ENCODE measurements at places on chromosomes 3 and 15.

DNA sequence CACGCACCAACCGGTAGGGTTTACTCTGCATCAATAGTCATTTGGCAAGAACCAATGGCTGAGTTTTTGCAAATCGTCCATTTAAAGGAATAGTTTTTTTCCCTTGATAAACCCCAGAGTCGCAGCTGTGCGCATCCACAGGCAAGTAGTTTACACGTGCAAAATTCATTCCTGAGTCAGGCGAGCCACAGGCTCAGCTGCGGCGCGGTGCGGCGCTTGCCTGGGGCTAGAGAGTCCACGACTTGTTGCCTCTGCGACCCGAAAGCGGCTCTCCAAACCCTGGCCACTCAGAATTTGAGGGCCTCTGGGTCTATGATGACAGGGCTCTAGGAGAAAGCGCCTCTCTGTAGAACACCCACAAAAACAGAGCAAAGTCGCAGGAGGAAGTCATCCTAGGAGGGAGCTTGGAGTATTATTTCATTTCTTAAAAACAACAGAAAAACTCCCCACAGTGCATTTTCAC is 36.7 kb downstream of the ZIC4 start:
- DNase-seq, result no peak

DNA sequence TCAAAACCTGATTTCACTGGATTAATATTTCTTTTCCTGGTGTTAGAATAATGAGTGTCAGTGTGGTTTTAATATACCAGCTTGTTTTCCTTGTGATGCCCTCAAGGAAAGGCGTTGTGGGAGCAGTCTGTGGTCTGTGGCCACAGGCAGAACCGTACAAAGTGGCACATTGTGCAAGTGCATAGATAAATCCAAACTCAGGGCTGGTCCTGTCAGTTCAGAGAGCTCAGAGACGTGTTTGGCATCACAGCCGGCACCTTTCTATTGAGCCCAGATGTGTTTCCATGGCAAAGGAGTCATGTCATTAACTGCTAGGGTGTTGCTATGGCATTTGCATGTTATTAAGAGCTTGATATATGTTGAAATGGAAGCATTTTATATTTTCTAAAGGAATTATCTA is 289.9 kb upstream of the RASGRP1 start:
- no peak for DNase-seq

DNA sequence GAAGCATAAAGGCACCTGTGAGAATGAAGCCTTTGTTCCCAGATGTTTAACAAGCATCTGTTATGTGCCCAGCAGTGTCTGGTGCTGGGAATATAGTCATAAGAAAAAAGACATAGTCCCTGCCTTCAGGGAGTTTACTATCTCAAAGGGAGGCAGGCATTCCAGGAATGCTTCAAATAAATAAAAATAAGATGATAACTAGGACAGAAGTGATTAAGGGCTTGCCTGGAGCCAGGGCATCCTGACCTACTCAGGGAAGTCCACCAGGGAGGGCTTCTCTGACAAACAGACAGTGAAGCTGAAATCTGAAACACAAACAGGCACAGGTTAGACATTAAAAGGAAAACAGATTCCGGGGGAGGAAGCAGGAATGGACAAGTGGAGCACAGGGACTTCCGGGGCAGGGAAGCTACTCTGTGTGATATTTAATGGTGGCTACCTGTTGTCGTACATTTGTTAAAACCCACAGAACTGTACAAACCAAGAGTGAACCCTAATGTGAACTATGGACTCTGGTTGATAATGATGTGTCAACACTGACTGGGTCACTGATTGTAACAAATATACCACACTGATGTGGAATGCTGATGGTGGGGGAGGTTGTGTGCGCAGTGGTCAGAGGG is 53.3 kb downstream of the ITGB5 start:
- no peak for DNase-seq

DNA sequence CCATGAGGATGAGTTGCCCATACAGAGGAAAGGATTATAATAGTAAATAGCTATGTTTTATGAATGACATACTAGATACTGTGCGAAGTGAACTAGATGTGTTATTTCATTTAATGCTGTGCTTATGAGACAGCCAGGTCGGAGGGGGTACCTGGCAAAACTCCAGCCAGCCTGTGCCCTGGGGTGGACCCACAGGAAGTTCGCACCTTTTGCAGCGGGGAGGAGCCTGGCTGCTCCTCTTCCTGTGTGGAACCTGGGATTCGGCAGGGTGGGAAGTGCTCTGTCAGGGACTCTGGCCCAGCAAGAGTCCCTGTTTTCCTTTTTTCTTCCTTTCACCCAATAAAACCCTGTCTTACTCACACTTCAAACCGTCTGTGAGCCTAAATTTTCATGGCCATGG is 452.2 kb downstream of the IL5RA start:
- no peak for DNase-seq

DNA sequence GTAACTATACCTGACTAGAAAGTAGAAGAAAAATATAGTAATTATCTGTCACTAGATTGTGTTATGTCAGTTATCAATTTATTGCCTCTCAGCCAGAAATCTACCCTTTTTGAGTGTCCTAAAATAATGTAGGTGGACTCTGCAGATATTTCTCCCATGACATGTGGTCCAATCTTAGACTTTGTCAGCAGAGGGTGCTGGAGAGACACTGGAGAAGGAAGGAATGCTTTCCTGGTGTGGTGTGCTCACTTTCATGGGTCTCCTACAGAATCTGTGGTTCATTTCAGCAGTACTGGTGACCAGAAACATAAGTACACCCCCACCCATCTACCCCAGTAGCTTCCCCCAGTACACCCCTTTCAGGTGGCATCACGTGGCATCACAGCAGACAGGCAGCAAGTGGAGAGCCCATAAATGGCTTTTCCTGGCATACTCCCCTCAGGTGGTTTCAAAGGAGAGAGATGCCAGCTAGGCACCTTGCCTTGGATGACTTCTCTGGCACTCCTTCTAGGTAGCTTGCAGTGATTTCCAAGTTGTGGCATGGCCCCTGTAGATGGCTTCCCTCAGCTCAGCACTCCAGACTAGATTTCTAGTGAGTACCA is 114.7 kb downstream of the GADL1 start:
- DNase-seq, result no peak

- no peak for DNase-seq
Observed at GRCh38 chr3:48982686-48983085, 7.4 kb upstream of the P4HTM start.

GRCh38 chr15:33526532-33526931 is 215.8 kb downstream of the RYR3 start:
- no peak for DNase-seq

GRCh38 chr3:161413127-161413854 is 42.0 kb upstream of the SPTSSB start:
- no peak for DNase-seq

GRCh38 chr3:188915127-188915526 is 256.6 kb upstream of the TPRG1 start:
- DNase-seq, result no peak

GRCh38 chr3:56795829-56796185 is 5.9 kb downstream of the ARHGEF3 start:
- DNase-seq, result no peak

DNA sequence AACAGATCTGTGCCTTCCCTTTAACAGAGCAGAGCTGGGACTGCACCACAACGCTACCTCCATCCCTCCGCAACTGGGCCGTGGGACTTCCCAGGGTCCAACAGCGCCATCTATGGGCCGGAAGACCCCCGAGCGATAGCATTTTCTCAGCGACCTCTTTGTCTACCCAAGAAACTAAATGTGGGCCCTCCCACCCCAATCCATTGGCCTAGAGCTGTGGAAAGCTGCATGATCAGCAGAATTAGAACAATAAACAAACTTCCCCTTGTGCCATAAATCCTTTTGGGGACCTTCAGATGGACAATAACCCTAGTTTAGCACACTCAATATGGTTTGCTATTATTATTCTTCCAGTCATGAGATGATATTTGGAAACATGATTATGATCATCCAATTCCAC is 74.8 kb upstream of the NTRK3 start:
- peak; percentile 2 for DNase-seq

DNA sequence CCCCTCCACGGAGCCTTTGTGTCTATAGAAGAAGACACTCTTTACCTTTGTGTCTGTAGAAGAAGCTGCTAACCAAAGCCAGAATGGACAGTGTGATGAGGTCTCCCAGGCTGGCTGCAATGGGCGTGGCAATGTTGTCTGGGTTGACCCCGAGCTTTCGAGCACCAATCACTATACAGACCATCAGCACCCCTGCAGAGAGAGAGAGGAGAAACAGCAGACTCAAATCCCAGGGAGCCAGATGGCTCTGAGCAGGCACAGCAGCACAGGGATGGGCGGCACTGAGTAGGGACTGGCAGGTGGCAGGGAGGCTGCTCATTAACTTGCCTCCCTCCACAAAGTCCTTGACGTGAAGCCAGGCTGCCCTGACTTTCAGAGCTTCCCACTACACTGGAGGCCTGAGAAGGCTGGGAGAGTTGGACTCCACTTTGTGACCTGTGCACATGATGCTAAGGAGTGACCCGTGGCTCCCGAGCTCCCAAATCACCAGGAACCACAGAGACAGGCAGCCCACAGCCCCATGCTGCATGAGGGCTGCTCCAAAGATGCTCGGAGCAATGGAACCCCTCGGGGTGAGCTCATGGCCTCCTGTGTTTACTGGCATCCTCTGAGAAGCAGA is 53.9 kb downstream of the ROPN1B start:
- DNase-seq, result no peak

GRCh38 chr3:37992271-37993066 is 1.9 kb downstream of the VILL start:
- DNase-seq, result no peak

- no peak for DNase-seq
Observed at GRCh38 chr15:100332231-100332630, 9.5 kb downstream of the ADAMTS17 start.

DNA sequence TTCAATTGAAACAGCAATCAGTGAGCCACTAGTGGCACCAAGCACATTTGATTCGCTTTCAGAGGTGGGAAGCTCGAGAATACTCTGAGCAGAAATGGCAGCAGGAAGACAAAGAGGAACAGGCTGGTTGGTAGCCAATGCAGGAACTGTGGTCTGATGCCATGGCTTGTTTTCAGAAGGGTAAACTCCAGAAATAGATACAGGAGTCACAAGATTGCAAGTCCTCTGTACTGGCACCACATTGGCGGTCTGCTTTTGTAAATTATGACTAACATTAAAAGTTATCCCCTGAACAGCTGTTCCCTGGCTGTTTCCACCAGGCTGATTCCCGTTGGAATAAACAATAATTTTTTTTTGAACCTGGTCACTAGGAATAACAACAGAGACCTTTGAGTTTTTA is 35.5 kb downstream of the USF3 start:
- DNase-seq, result no peak

GRCh38 chr15:41620536-41621199 is 39.5 kb upstream of the MGA start:
- DNase-seq, result no peak

- DNase-seq, result no peak
Observed at GRCh38 chr3:32257641-32258438, 19.4 kb downstream of the CMTM8 start.

GRCh38 chr3:10445561-10446175 is 59.7 kb downstream of the ATP2B2 start:
- no peak for DNase-seq
